ENCODE measurements at places on chromosomes 2 and 18.

- DNase-seq = no peak
These were observed 71.7 kb downstream of the IL1R2 start for GRCh38 chr2:102063487-102063911.

GRCh38 chr2:106105151-106105922 is 88.8 kb downstream of the UXS1 start:
- DNase-seq = no peak

GRCh38 chr18:44066541-44066940 is 614.1 kb upstream of the SETBP1 start:
- DNase-seq = no peak

DNA sequence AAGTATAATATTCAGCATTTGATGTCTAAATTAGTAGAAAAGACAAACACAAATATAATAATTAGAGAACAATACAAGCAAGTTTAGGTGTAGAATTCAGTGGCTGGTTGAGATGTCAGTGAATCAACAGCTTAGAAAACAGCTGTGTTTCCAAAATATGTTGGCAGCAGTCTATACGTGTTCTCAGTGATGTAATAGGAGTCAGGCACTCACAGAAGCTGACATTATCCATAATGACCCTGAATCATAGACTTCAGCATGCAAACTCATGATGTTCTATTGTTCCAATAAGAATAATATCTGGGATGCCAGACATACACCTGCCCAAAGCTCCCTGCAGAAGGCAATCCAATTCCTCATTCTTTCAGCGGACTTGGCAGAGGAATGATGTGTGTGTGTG is 164.7 kb downstream of the SLC8A1 start:
- no peak for DNase-seq

DNA sequence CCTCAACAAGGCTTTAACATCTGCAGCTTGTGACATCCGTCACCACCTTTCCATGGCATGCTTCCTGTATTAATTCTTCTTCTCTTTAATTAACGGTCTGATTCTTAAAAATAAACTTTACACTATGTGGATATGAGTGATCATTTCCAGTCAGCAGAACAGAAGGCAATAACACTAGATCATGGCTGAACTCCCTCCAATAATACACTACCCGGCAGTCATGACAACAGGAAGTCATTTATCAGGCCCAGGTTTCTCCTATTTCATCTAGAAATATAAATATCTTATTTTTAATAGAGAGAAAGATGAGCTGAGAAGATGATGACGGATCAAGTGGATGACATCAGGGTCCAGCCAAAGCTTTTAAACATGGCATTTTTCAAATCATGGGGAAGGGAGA is 792.2 kb downstream of the SLC4A3 start:
- DNase-seq = no peak

GRCh38 chr18:79916546-79917168 is 34.8 kb downstream of the SLC66A2 start:
- no peak for DNase-seq
